Left lung (tissue), 14 donors: ENCODE measurements at places on chromosomes 5 and 9.

DNA sequence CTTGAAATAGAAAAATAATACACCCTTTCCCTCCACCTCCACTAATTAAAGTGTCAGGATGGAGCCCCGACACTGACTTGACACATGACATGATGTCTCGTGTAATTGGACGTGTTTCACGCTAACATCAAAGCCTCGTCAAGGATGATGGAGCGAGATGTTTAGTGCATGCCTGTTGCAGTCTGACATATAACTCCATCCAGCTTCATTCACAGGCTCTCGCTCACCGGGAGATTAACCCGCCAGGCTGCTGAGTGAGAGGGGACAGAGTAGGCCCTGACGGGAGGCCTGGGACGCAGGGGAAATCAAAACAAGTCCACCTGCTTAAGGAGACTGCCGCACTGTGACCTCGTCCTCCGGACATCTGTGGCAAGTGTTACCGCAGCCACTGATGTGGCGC, 263.5 kb downstream of the SLIT3 start:
- DNase-seq = peak; percentile 55

DNA sequence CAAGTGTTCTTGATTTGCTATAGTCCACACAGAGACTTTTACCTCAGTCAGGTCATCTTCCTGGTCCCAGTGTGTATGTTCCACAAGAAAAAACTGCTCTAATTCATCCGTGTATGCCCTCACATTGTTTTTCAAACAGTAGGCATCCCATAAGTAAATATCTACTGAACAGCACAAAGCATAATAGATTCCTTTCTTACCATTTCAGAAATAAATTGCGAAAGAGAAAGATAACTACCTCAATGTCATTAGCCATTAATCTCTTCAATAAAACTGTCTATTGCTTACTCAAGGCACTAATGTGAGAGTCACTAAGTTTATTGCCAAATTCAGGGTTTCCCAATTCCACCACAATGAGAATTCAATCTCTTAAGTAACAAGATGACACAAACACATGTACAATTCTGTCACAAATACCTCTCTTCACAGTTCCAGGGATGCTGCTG, 9.6 kb downstream of the FBXW2 start:
- DNase-seq = no peak

- DNase-seq = no peak
Measured at GRCh38 chr9:95157481-95158151, 159.9 kb downstream of the FANCC start.

DNA sequence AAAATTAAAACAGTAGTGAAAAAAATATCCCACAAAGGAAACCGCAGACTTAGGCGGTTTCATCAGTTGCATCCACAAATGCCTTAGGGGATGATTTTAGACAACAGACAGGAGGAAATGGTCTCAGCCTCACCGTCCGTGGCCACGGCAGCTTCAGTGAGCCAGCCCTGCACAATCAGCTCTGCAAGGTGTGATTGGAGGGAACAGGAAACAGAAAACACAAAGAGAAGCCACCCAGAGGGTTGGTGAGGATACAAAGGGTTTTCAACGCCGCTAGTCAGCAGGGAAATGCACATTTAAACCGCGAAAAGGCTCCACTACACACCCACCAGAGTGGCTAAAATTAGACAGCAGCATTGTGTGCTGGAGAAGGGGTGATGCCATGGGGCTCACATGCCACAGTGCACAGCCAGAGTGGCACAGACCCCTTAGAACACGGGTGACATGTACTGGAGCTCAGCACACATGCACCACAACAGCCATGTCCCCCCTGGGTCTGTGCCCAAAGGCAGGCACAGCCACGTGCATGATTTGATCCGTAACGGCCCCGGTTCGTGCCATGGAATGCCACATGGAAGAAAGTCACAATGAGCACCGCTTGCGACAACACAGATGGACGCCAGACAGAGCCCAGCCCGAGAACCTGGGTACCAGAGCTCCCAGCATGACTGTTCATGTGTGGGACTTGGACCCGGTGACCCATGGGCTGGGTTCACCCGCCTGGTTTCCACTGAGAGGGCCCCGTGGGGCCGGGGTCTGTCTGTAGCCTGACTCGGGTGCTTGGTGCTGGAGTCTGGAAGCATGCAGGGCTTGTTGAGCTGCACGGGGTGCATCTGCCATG, 18.3 kb upstream of the TERT start:
- DNase-seq = no peak

DNA sequence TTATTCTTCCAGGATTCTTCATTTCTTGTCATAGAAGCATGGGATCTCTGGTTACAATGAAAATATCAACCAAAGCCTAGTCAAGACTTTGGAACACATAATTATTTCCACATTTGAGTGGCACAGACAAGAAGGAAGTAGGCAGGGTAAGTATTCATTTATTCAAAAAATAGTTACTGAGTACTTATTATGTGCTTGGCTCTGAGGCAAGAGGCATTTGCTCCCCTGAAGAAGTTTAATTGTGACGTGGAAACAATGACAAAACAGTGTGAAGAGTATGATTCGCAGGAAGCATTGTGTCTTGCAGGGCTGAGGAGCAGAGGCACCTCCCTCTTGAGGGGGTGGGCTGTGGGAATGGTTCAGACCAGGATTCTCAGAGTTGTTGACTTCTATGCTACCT, 45.0 kb upstream of the TNFSF15 start:
- no peak for DNase-seq

DNA sequence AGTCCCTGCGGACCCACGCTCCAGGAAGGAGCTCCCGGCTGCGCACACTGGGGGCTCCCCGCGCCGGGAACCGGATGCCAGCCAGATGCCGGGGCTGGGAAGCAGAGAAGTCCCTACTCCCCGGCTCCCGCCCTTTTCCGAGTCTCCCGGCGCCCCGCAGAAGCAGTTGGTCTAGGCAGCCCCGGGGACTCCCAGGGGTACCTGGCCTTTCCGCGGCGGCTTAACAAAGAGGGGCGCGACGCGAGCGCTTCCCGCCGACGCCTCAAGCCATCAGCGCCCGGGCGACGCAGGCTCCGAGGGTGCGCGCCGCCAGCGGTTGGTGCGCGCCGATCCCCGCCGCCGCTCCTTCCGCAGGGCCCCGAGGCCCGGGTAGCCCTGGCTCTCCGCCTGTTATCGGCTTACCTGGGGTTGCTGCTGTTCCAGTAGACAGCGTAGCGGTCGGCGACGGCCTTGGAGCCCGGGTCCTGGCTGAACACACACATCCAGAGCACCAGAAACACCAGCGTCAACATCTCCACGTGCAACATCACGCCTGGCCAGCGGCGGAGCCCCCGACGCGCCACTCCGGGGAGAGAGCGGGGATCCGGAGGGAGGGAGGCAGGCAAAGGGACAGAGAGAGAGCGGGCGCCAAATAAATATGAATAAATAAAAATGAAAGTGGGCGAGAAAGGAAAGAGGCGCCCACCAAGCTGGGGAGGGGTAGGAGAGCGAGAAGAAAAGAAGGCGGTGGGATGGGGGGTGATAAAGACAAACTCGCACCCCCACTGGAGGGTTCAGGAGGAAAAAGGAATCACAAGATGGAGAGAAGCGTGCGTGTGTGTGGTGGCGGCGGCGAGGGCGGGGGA, 428 bp downstream of the EFNA5 start:
- DNase-seq = peak; percentile 47

DNA sequence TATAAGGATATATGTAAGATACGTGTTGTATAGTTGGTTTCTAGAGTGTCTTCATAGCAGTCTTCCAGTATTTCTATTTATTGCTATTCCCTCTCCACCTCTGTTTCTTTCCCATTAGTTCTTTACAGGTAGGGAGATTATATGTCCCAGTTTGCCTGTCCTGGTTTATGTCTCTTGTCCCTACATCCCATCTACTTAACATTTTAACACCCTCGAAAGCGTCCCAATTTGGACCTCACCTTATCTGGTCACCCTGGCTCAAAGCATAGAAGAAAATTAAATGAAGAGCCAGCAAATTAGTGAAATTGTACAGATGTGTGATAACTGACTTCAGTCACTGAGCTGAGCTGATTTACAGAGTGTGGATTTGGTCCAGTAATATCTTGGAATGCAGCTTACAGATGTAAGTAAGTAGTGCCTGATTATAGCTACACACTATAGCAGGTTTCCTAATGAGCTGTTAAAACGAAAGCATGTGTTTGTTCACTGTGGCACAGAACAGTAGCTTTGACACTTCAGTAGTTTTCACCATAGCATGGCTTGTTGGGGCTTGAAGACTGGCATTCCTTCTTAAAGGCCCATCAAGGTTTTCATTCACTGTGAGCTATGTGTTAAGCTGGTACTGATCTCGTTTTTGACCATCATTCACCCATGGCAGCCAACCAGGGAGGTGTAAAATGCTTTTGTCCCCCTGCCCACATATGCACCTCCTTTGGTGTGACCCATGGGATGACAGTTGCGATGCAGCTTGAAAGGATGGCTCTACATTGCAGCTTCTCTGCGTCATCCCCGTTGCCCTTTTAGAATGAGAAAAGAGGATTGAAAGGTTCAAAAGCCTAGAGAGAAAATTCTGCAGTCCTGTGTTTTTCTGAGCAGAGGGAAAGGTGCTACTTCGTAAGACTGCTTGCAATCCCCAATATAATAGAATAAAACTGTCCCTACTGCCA, 192.1 kb upstream of the DMRT1 start:
- no peak for DNase-seq

DNA sequence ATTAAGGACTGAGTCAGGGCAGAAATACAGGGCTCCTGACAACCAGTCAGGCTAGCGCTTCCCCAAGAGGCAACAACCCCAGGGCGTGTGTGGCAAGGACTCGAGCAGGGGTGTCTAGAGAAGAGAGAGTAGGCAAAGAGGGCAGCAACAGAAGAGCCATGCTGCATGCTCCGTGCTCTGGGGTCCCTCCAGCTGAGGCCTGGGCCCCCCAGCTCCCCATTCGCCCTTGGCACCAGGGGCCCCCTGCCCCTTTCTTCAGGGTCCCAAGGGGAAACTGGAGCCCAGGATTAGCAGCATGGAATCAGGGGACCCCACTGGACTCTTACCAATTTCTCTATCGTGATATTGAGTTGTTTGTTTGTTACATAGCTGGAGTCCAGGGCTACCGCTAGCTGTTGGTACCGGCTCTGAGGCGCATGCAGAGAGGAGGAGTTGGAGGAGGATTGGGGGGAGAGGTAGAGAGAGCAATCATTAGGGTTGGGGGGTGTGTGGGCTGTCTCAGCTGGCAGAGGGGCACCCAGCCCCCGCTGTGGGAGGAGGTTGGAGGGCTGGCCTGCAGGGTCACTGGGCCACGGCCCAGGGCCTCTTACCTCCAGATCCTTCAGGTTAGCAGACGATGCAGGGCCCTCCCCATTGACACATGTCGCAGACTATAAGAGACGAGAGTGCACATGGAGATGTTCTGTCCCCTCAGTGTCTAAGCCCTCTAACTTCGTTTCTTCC, 8.8 kb downstream of the GOLGA2 start:
- DNase-seq = no peak
